Hematopoietic multipotent progenitor cell treated with erythropoietin and hydrocortisone succinate and interleukin-3 and kit ligand, for 6 days (in vitro differentiated cells): ENCODE measurements at places on chromosomes 4 and X.

DNA sequence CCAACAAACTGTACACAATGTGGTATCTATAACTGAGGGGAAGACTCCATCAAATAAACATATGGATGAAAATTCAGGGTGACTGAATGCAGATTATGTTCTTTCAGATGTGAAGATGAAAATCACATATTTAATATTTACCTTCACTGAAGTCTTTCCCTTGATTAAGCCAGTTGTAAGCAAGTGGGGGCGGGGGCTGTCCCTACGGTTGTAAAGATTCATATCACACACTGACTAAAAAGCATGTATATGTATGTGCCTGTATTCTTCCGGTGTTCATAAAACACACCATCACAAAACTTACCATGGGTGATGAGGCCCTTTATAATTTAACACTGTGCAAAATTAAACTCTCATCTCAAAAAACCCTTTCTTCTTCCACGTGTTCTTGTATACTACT lies 1.3 kb downstream of the TAB3 start:
- no peak for DNase-seq

GRCh38 chrX:109830157-109830703 lies 97.2 kb upstream of the ACSL4 start:
- DNase-seq, result peak; percentile 36

GRCh38 chrX:129596077-129596476 lies 56.0 kb downstream of the OCRL start:
- no peak for DNase-seq

DNA sequence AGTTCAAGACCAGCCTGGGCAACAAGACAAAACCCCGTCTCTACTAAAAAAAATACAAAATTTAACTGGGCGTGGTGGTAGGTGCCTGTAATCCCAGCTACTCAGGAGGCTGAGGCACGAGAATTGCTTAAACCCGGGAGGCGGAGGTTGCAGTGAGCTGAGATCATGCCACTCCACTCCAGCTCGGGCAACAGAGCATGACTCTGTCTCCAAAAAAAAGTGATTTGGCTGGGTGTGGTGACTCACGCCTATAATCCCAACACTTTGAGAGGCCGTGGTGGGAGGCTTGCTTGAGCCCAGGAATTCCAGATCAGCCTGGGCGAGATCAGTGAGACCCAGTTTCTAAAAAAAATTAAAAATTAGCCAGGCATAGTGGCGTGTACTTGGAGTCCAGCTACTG lies 4.1 kb downstream of the OPHN1 start:
- no peak for DNase-seq
